ENCODE measurements at places on chromosomes 6 and 20.
A peak's percentile ranks its signal among the peaks of the same experiment; 100 is the strongest.

GRCh38 chr6:111674883-111675282 is 69.2 kb upstream of the TRAF3IP2 start:
- DNase-seq = no peak

DNA sequence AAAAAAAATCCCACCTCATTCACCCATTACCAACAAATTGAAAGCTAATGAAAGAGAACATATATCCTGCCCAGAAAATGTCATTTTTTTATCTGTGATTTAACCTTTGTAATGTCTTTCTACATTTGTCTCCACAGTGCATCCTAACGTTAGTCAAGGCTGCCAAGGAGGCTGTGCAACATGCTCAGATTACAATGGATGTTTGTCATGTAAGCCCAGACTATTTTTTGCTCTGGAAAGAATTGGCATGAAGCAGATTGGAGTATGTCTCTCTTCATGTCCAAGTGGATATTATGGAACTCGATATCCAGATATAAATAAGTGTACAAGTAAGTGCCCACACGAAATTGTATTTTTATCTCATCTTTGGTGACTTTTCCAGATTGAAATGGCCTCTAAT is 30.0 kb downstream of the RSPO3 start:
- DNase-seq = no peak

GRCh38 chr6:151112130-151112529 is 127.6 kb upstream of the AKAP12 start:
- no peak for DNase-seq

DNA sequence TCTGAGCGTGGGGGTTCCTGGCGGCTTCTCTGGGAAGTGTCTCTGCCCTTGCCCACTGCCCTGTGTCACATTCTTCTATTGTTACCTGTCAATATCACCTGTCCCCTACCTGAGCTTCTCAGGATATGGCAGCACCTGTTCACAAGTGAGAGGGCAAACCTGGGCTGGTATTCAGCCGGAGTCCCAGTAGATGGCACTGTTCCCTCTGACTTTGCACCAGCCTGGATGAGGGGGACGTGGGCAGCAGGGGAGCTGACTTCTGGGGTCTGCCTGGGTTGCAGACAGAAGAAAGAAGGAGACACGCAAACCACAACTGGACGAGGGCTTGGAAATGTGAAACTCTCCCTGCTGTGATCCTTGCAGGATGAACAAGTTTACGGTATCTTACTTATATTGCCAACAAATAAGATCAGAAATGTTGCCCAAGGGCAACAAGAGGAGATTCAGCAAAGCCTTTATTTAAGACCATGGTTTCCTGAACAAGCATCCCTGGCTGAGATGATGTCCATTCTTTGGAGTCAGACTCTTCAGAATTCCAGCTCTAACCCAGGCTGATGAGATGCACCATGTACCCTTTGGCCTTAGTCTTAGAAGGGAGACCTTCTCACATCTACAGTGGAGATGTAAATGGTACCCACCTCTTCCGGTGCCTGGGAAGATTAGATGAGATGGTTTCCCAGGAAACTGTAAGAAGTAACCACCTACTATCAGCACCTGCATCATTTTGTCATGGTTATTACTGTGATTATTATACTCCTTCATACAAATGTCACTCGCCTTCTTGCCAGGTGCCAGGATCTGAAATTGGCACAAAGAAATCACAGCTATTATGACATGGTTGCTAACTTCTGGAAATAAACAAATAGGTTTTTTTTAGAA is 400.0 kb upstream of the CDH4 start:
- no peak for DNase-seq

- no peak for DNase-seq
Observed at GRCh38 chr6:101633081-101633480, 239.6 kb downstream of the GRIK2 start.

DNA sequence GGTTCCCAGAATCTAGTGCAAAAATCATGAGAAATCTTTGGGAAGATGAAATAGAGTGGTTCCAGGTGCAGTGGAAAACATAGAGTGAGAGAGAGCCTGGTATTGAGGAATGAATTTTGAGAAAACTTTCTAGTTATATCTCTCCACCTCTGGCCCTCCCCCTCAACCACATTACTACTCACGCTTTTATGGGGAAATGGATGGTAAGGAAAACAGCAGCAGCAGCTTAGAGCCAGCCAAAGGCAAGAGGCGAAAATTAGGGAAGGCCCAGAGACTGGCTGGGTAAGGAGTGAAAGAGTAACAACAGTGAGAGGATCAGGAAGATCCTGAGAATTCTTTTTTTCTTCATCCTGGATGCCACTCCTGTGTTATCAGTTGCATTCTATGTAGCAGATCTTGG is 187.9 kb upstream of the ECI2 start:
- DNase-seq = no peak

- no peak for DNase-seq
Observed at GRCh38 chr6:55963301-55963700, 87.9 kb upstream of the BMP5 start.

DNA sequence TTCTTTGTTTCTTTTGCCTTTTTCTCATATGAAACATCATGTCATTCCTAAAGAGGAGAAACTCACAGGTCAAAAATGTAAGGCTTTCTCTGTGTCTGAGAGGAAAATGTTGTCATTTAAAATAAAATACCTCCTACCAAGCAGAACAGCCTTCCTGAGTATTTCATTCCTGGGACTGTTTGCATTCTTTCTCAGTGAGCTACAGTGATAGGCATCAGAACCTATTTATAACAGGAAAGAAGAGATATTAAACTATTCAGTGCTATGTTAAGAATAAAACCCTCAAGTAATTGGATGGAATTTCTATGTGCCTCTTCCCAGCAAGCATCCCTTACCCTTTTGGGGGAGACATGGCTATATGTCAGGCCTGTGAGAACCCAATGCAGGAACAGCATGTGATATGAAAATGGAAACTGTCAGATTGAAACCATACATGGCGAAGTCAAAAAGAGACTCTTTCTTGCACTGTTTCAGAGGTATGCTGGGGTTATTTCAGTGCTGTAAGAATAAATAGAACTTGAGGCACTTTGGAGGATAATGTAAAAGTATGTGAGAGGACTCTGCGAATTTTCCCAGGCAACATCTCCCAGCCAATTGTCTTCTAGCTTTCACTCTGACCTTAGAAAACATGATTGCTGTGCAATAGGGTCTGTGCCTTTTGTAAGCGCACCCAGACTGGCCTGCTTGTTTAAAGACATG is 133.8 kb upstream of the CCN2 start:
- peak; percentile 97 for DNase-seq

GRCh38 chr6:14729129-14729871 is 516.6 kb upstream of the JARID2 start:
- DNase-seq = no peak

DNA sequence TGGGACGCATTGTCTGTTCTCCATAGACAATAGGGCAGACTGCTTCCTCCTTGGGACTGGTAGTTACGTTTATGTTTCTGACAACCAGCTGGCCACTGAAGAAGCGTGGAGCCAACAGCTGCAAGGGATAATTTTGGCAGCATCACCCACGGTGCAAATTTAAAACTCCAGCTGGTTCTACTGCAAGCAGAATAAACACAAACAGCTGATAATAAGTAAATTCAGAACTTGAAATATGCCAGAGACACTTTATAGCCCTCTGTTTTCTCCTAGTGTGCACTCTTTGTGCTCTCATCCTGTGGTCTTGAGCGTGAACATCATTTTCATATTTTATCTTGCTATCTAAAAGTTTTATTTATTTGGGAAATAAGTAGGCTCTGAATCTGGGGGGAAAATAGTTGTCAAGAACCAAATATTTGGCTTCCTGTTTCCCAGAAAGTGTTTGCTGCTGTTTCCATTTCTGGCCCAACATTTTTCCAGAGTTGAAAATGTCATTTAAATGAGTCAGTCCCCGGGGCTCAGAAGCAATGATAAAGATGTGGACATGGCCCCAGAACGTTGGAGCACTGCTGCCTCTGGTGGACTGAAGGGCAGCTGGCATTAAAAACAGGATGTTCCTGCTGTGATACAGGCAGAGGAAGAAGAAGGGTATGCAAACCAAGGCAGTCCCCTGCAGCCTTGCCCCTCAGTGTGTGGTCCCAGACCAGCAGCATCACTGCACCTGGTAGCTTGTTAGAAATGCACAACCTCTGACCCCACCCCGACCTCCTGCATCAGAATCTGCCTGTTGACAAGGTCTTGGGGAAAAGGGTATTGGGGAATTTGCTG is 12.5 kb upstream of the THBD start:
- DNase-seq = peak; percentile 52

DNA sequence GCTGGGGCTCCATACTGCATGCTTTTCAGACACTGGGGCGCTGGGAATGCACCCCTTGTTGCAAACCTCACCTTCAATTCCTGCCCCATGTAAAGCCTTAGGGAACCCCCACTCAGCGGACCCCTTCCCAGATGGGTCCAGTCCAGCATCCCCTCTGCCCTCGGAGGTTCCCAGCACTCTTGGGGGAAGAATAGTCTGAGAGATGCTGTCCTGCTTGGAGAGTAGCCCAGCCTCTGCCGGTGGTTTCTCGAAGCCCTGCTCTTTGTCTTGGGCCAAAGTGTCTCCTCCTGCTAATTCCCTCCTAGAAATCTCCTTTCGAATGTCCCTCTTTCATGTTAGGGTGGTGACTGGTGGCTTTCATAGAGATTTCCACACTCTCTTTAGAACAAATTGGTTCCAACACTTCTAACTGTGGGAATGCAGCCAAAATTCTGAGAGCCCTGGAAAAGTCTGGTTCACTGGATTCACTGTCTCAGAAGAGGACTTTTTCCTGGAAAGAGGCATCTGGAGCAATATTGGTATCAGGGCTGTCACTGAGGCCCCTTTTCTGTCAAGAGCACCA is 24.9 kb upstream of the SULF2 start:
- no peak for DNase-seq

DNA sequence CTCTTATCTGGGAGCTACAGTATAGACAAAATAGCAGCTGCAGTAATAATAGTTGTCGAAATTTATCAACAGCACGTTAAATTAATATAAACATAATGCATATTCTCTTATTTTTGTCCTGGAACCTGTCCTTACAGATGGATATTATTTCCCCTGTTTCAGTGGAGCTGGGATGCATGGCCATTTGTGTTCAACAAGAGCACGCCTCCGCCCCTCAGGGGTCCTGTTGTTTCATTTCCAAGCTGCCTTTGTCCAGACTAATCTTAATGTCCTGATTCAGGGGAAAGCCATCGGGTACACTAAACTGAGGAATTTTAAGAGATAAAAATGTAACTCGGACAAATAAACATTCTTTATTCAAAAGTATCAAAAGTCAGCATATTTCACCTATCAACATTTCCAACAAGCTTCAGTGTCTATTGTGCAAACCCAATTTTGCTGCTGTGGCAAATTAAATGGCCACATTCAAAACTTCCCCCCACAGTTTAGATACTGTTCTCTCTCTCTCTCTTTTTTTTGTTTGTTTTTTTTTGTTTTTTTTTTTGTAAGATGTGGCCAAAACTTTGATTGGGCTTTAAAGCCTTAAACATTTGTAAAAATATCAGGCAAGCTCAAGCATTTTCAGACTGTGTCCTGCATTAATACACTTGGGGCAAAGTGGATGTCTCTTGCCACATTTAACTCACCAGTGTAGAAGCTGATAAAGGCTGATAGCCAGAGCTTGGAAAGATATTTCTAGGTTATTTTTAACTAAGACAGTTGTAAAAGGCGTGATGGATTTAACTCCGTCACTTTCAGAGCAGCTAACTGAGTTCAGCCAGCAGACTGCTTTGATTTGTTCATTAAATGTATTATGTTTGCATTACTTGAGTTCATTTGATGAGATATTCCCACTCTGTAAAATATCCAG is 112.5 kb upstream of the QKI start:
- DNase-seq = no peak

DNA sequence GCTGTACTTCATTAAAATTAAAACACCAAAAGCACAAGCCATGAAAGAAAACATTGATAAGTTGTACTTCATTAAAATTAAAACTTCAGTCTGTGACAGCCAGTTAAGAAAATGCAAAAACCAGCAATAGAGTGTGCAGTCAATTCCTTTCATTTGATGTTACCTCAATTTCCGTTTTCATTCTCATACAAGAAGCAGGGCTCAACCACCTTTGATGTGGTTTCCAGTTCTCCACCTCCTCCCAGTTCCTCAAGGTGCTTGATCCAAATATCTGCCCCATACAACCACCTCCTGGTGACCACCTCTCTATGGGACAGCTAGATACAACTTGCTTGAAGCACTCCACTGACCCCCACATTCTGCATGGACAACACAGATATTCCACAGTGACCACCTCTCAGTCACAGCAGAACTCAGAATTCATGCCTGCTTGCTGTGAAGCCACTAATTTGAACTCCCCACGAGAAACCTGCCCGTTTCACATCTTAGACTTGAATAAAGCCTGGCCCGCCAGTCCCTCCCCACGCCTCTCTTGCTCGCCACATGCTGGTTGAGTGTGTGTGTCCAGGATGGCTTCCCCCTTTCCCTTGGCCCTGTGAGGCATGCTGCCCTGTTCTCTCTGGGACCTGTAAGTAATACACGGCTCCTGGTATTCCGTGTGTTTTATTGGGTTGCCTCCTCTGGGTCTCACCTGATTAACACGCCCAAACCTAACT is 66.1 kb downstream of the FAM50B start:
- DNase-seq = no peak
